ENCODE measurements at places on chromosomes 2 and 18.

- no peak for DNase-seq
These were observed 1139.6 kb upstream of the FAM98A start for GRCh38 chr2:34738691-34739090.

DNA sequence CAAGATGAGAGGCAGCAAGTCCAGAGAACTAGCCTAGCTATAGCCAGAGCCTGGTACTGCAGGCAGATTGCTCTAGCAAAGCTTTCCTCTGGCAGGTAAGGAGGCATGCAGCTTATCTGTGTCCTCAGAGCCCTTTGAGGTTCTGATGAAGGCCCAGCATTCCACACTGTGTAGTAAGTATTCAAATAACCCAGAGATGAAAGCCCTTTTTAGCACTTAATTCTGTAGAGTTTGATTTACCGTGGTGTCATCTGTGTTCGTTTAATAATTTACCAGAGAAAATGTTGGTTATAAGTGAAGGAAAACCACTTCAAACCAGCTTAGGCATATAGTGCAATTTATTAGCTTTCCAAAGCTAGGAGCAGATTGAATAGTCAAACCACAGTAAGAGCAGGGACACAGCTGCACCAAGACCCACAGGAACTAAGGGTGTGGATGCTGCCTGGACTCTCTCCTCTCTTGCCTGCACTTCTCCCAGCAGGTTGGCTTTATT lies 226.6 kb downstream of the BABAM2 start:
- no peak for DNase-seq

GRCh38 chr2:46010925-46011490 lies 286.2 kb upstream of the EPAS1 start:
- DNase-seq: no peak

GRCh38 chr2:234569776-234570430 lies 73.0 kb upstream of the ARL4C start:
- DNase-seq: no peak

- no peak for DNase-seq
These were observed 33.6 kb downstream of the GREB1L start for GRCh38 chr18:21275645-21276044.

DNA sequence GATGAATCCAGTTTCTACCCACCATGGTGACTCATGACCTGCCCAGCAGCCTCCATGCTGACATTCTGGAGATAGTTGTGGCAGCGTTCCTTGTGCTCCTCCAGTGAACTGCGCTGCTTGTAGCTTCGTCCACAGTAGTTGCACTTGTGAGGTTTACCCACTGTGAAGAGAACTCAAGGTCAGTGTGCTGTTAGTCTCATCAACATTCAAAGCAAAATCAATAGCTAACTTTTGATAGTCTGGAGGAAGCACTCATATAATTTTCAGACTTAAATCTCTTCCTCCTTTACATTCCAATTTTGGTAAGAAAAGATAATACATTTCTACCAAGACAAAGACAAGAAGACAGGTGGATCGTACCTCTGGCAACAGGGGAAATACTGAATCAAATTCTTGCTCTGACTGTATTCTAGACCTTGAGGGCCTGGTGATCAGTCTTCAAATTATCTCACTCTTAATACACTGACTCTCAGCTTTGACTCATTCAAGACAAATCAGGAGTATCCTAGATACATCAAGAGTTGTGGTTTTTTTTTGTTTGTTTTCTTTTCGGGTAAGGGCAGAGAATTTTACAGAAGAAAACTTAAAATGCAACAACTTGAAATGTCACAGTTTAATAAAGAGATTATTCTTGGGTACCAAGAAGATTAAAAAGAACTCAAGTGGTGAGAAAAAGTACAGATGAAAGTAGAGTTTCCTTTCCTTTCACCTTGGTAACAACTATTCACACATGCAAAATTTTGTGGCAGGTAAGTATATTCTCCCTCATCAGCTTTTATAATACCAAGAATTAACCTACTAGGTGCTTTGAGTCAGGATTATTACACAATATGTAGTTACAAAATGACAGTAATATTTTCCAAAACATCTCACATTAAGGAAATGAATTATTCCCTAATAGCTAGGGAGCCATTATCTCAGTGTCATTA lies 129.2 kb downstream of the IKZF2 start:
- no peak for DNase-seq

- no peak for DNase-seq
These were observed 5.2 kb upstream of the C18orf63 start for GRCh38 chr18:74310411-74310810.

DNA sequence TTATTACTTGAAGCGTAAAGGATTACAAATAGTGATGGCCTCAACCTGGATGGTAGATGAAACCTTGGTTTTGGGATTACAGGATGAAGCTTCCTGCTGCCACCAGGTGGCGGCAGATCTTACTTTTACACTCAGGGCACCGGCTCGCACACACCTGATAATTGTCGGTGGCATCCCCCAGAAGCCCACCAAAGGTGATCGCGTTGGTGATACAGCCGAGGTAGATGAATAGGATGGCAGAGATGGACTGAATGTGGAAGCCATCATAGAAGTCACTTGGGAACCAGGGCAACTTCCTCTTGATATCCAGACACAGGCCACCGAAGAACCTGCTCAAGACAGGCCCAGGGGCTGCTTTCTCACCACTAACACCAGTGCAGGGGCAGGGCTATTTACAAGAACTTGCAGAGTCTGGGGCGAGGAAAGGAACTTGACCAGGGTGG lies 51.8 kb downstream of the MTHFD2 start:
- DNase-seq: peak; percentile 53

GRCh38 chr2:157336137-157337010 lies 10.8 kb upstream of the ERMN start:
- DNase-seq: no peak

DNA sequence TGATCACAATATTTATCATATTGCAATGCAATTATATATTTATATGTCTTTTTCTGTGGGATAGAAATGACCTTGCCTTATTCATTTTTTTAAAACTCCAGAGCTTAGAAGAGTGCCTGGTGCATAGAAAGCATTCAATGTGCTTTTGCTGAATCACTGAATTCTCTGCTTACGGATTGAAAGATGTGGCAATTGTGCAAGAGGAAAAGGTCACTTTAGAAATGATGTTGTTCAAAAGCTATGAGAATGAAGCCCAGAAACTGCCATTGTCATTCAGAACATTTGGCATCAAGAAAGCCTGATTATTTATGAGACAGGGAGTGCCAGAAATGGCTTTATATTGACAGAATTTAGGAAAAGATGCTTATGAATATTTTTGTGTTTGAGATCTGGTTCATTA lies 678.6 kb upstream of the CDH2 start:
- no peak for DNase-seq

- DNase-seq: no peak
These were observed 3.6 kb upstream of the ONECUT2 start for GRCh38 chr18:57431467-57432080.

- DNase-seq: no peak
These were observed 14.0 kb downstream of the FHL2 start for GRCh38 chr2:105384861-105385260.

GRCh38 chr18:33034945-33035344 lies 262.1 kb upstream of the KLHL14 start:
- DNase-seq: no peak

GRCh38 chr2:210303498-210303897 lies 11.5 kb downstream of the MYL1 start:
- DNase-seq: no peak

DNA sequence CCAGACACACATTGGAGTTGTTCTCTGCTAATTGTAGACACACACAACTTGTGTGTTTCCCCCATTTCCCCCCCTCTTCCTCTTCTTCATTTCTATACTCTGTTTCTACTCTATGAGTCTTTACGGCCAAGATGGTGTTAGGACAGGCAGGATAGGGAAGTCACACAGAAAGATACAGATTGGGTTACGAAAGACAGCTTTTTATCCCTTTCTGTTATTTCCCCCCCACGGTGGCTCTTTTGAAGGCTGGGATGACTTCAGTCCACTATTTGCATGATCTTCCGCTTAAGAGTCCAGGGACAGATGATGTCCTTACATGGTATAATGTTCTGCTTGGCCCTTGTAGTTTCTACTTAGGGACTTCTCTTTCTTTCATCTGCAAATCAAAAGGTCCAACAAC lies 1.6 kb upstream of the EMILIN2 start:
- DNase-seq: no peak

DNA sequence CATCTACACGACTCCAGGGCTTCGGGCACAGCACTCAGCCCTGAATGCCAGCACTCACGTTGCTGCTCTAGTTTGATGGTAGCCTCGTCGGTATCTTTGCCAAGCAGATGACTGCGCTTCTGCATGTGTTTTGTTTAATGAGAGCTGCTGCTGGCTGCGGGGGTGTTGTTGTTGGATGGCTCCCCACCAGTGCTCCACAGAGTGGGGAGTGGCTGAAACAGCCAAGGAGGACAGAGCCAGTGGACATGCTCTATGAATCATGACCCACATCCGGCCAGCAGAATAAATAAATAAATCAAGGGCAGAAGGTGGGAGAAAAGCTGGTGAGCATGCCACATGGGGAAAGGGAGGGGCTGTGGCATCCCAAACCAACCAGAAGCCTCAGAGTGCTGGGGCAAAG lies 131.2 kb upstream of the SOX11 start:
- no peak for DNase-seq

GRCh38 chr18:79738581-79739439 lies 58.9 kb upstream of the KCNG2 start:
- no peak for DNase-seq

GRCh38 chr2:70986499-70987189 lies 8.0 kb downstream of the TEX261 start:
- DNase-seq: no peak

- DNase-seq: no peak
These were observed 3.5 kb upstream of the ADNP2 start for GRCh38 chr18:80105369-80106167.

GRCh38 chr18:68873003-68873402 lies 75.1 kb downstream of the CCDC102B start:
- no peak for DNase-seq

DNA sequence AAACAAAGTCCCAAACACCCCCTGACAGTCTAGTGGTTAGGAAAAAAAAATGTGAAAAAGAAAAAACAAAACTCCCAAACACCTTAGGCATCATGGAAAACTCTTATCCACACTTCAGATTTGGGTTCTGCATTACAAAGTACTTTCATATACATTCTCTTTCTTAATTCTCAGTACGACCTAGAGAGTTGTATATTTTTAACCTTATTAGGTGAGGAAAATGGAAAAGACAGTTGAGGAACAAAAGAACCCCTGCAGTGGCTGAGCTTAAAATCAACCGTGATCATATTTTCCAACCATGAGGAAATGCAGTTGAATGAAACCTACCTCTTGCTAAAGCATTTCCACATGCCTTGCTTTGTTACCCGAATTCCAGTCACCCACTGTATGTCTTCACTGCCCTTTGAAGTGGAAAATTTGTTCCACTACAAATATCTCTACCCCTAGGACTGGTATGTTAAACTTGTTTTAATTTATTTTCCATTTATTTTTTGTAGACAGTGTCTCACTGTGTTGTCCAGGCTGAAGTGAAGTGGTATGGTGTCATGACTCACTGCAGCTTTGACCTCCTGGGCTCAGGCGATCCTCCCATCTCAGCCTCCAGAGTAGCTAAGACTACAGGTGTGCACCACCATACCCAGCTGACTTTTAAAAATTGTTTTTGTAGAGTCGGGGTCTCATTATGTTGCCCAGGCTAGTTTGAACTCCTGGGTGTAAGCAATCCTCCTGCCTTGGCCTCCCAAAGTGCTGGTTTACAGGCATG lies 56.9 kb upstream of the LPIN2 start:
- DNase-seq: no peak

DNA sequence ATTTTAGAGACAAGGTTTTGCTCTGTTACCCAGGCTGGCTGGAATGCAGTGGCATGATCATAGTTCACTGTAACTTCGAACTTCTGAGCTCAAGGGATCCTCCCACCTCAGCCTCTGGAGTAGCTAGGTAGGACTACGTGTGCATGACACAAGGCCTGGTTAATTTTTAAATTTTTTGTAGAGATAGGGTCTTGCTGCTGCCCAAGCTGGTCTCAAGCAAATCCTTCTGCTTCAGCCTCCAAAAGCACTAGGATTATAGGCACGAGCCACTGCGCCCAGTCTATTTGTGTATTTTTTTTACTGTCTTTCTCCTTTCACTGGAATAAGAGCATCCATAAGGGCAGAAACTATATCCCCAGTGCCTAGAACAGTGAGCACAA lies 89.3 kb downstream of the PLEKHM3 start:
- no peak for DNase-seq

DNA sequence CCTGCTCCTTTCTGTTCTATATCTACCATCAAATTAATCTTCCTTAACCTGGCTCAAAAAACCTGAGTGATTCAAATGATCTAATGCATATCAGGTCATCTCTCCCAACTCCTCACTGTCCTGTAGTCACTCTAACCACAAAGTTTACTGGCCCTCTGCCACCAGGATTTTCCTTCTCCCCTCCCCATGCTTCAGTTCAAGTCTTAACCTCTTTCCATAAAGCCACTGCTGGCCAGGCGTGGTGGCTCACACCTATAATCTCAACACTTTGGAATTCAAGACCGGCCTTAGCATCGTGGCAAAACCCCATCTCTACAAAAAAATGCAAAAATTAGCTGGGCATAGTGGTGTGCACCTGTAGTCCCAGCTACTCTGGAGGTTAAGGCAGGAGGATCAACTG lies 7.5 kb upstream of the SP3 start:
- DNase-seq: no peak

DNA sequence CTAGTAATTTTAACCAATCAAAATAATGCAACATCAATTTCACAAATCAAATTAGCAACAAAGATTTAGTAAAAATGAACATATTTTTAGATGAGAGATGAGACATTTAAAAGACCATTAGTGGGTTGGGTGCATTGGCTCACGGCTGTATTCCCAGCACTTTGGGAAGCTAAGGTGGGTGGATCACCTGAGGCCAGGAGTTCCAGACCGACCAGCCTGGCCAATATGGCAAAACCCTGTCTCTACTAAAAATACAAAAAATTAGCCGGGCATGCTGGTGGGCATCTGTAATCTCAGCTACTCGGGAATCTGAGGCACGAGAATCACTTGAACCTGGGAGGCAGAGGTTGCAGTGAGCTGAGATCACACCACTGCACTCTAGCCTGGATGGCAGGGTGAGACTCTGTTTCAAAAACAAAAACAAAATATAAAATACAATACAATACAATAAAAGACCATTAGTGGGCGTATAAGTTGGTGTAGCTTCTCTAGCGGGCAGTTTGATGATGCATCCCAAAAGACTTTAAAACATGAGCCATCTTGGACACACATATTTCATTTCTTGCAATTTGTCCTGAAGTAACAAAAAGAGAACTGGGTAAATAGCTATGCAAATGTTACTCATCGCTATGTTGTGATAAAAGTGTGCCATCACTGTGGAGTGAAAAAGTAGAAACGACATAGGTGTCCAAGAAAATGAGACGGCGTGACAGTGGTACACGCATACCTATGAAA lies 101.8 kb downstream of the COL6A3 start:
- no peak for DNase-seq

DNA sequence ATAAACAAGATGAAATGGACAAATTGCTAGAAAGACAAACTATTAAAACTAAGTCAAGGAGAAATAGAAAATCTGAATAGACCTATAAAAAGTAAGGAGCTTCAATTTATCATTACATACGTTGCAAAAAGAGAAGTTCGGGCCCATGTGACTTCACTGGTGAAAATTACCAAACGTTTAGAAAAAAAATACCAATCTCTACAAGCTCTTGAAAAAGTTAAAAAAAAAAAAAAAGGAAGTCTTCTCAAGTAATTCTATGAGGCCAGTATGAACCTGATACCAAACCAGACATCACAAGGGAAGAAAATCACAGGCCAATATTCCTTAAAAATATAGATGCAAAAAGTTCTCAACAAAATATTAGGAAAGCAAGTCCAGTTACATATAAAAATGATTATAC lies 20.2 kb upstream of the ACVR2A start:
- DNase-seq: no peak
